Activated T-helper 2 cell treated with anti-CD3 and anti-CD28 coated beads, Interferon-gamma antibody, Interleukin-2, Interleukin-4, amounts not matched to agents 10 μg/mL and 5 μg/mL and 100 μg/mL, durations not matched to agents 14 hours and 24 hours and 36 hours (primary cell): ENCODE measurements at places on chromosomes 2 and 18.

DNA sequence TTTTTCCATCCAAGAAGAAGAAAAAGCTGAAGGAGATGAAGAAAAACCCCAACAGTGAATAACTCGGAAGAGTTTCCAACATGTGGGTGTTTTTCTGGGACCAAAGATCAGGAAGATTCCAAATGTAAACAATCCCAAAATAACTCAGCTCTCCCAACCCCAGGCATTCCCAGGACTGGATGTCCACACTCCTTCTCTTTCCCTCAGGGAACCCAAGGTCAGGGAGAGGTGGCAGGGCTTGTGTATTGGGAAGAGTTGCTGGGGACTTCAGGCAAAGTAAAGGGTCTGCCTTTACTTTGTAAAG lies 268.0 kb downstream of the DYSF start:
- H3K4me3 ChIP-seq, result no peak overlapping the region
- no peaks in the 10 kb centered on the region for H3K4me1 ChIP-seq
- H3K36me3 ChIP-seq, result no peaks in the 10 kb centered on the region
- no peak overlapping the region for H3K27ac ChIP-seq
- no peak for DNase-seq

DNA sequence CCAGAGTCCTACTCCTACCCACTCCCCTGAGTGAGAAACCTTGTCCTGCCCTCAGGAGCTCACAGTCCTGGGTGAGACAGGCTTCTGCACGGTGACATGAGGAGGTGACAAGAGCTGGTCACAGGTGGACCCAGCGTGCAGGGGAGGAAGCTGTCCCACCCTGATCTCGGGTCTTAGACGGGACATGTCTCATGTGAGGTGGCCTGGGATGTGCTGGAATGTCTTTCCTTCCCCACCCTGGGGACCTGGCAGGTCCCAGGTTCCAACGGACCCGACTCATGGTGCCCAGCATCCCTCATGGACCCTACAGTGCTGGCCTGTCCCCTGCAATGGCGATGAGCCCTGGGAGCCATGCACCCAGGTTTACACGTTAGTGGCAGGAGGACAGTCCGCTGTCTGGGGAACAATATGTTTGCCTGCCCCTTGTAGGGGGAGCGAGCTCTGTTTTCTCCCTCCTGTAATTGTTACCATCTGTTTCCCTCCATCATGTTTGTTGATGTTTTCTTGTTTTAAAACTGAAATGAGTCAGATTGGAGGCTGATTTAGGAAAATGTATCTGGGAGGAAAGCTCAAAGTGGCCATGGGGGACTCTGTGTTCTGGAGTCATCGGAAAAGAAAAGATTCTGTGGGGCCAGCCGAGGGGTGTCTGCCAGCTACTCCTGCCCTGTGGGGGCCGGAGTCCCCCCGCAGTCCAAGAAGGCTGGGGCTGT lies 238.1 kb downstream of the KLHL29 start:
- no peaks in the 10 kb centered on the region for H3K27me3 ChIP-seq
- no peak overlapping the region for H3K27ac ChIP-seq

- H3K36me3 ChIP-seq, result no peaks in the 10 kb centered on the region
- H3K4me1 ChIP-seq, result peaks cover 13% of the 10 kb centered on the region
- H3K27me3 ChIP-seq, result no peaks in the 10 kb centered on the region
- H3K27ac ChIP-seq, result no peak overlapping the region
Observed at GRCh38 chr2:231640641-231641111, 48.0 kb downstream of the TEX44 start.

- peaks cover 17% of the 10 kb centered on the region for H3K27me3 ChIP-seq
- DNase-seq, result no peak
- H3K36me3 ChIP-seq, result no peaks in the 10 kb centered on the region
- no peak overlapping the region for H3K27ac ChIP-seq
Observed at GRCh38 chr2:201496785-201497184, 45.2 kb downstream of the STRADB start.

GRCh38 chr2:28247734-28248133 lies 144.9 kb upstream of the FOSL2 start:
- no peaks in the 10 kb centered on the region for H3K27me3 ChIP-seq
- H3K4me3 ChIP-seq, result no peak overlapping the region
- no peak overlapping the region for H3K27ac ChIP-seq
- H3K4me1 ChIP-seq, result peaks cover 28% of the 10 kb centered on the region

DNA sequence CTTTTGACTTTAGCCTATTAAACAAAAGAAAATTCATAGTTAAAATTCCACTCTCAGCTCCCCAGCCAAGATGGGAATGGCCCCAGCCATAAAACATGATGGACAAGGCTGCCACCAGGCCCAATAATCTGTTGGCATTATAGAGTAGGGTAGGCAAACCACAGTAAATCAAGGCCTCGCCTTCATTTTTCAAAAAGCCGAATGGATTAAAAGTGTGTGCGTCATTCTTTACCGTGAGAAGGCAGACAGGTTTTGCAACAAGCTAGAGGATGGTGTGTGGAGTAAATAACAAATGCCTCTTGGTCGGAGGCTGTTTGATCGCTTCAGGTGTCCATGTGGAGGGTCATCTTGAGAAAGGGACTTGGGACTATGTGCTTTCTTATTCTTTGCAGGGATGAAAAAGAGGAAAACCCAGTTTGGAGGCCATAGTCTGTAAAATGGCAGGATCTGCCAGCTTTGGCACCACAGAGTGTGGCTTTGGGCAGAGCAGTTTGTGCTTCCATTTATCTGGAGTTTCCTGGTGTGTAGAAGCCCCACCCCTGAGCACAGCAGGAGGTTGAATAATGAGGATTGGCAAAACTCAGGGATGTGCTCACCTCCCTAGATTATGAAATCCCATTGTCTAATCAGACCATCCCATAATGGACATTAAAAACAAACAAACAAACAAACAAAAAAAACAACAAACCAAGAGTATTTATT lies 57.1 kb upstream of the ITGB6 start:
- H3K27me3 ChIP-seq, result peaks cover 14% of the 10 kb centered on the region
- H3K4me1 ChIP-seq, result no peaks in the 10 kb centered on the region
- no peak overlapping the region for H3K4me3 ChIP-seq
